Prostate gland (tissue), 2 donors: ENCODE measurements at places on chromosomes 5 and 9. TPM values are rescaled to one million over a fixed set of nuclear protein-coding genes. Genes with fewer than 3 reads are reported as not detected.

Gene SLC22A4
- total RNA-seq, result 5.5 TPM

Gene HAND1
- total RNA-seq, result not detected

Gene TMEFF1
- total RNA-seq, result 1.7 TPM

Gene KCNV2
- not detected for total RNA-seq

Gene ANKRD20A1
- total RNA-seq, result 2.2 TPM

Gene MSX2
- 7.1 TPM for total RNA-seq

Gene TICAM2
- 1.9 TPM for total RNA-seq

Gene C1QTNF3
- total RNA-seq, result 1.6 TPM

Gene ADRB2
- total RNA-seq, result 29.0 TPM

Gene FAM169A
- total RNA-seq, result 16.6 TPM

Gene PCDHGA1
- total RNA-seq, result 0.64 TPM

DNA sequence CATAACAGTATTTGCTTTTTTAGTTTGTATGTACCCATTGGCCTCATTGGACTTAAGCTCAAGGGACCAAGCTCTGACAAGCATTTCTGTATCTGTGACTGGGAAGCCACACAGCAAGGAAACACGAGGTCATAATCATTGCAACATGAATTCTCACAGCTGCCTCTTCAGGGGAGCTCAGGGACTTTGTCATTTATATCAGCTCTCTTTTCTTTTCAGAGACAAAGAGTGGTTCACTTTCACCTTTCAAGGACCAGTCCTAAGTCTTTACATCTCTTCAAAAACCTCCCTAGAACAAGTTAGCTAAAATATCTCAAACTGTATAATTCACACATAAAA, 58.6 kb downstream of the ADAMTS12 start:
- no peak for DNase-seq

DNA sequence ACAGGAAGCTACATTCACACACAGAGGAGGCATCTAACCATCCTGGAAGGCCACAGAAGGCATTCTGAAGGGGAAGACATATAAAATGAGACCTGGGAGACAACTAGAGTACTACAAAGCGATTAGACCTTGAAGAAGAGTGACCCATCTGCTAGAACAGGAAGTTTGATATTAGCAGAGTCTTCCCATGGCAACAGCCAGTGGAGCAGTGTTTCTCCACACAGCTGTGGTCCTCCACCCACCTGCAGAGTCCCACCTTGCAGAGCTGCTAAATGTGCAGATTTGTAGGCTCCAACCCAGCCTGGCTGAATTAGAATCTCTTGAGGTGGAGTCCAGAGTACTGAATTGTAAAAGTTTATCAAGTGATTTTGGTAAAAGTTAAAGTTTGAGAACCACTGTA, 267.0 kb downstream of the CETN3 start:
- no peak for DNase-seq

DNA sequence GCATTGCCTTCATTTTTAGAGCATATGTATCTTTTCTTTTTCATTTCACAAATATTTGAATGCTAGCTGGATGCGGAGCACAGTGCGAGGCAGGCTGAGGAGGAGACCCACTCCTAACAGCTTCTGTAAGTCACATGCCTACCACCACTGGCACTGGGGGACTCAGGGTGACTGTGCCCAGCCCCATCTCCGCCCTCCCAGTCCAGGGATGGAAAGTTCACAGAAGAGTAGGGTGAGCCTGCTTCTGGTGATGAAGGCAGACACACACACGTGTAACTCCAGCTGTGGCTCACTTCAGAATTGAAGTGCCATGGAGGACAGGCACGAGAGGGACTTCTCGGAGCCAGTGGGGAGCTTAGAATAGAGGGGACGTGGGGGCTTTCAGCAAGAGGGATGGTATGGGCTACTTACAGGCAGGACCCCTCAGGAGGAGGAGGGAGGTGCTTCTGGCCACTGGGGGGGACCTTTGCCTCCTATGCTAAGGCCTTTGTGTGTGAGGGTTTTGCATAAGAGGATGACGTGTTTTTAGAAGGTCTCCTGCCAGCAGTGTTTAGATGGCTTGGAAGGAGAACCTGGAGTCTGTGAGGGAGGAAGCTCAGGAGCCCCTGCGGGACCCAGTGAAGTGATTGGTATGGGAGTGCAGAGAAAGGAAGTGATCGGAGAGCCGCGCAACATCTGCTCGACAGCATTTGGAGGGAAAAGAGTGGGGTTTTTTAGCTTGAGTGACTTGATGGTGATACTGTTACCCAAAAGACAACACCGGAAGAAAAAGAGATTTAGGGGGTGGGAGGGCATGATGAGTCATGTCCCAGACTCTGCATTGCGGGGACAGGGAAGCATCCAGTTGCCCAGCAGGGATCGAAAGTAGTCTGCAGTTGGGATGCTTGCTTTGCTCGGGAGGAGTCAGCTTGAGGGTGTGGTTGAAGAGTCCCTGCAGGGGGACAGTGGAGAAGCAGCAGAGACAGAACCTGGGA, 163.5 kb upstream of the OTULINL start:
- DNase-seq, result no peak

- no peak for DNase-seq
Measured at GRCh38 chr5:32630867-32631491, 45.6 kb downstream of the SUB1 start.

DNA sequence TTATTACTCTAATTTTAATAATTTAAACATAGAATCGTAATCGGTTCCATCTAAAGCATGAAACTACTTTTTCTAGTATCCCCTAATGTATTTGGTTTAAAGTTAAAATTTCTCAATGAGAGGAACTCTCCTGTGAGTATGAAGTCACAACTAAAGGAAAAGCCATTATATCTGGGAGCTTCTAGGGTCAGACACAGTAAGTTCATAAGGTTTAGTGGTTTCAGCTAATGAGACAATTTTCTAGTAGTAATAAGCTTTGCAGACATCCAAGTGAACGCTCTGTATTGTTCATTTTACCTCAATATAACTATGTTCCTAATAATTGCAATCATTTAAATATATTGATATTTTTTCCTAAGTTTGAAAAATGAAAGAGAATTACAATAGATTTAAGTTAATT, 364.4 kb upstream of the CDH9 start:
- no peak for DNase-seq

DNA sequence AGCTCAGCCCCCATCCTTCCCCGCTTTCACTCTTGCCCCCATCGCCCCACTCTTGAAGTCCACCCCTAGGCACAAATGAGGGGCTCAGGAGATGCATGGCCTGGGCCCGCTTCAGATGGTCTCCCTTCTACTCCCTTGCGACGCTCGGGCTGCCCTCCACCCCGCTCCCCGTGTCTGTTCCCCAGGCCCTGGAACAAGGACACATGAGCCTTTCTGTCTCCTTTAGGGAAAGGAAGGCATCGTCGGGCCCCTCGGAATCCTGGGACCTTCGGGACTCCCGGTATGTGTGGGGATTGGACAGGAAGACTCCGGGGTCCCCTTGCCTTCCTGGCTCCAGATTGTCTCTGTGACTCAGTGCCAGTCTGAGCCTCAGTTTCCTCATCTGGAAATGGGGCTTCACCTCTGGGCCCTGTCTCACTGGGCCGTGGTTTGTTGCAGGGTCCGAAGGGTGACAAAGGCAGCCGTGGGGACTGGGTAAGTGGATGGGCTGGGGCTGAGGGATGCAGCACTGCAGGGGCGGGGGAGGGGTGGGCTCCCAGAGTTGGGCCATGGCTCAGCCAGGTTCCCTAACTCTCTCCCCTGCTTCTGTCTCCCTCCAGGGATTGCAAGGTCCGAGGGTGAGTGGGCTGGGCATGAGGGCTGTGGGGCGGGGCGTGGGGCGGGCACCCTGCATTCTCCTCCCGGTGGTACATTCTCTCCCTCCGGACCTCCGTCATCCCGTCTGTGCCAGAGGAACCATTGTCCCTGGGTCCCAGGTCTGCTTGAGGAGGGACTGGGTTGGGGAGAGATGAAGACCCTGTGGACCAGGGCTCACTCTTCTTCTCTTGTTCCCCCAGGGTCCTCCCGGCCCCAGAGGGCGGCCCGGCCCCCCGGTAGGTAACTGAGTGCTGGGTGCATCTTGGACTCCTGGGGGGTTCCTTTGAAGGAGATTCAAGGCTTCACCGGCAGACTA, 21.8 kb upstream of the ORM1 start:
- no peak for DNase-seq

DNA sequence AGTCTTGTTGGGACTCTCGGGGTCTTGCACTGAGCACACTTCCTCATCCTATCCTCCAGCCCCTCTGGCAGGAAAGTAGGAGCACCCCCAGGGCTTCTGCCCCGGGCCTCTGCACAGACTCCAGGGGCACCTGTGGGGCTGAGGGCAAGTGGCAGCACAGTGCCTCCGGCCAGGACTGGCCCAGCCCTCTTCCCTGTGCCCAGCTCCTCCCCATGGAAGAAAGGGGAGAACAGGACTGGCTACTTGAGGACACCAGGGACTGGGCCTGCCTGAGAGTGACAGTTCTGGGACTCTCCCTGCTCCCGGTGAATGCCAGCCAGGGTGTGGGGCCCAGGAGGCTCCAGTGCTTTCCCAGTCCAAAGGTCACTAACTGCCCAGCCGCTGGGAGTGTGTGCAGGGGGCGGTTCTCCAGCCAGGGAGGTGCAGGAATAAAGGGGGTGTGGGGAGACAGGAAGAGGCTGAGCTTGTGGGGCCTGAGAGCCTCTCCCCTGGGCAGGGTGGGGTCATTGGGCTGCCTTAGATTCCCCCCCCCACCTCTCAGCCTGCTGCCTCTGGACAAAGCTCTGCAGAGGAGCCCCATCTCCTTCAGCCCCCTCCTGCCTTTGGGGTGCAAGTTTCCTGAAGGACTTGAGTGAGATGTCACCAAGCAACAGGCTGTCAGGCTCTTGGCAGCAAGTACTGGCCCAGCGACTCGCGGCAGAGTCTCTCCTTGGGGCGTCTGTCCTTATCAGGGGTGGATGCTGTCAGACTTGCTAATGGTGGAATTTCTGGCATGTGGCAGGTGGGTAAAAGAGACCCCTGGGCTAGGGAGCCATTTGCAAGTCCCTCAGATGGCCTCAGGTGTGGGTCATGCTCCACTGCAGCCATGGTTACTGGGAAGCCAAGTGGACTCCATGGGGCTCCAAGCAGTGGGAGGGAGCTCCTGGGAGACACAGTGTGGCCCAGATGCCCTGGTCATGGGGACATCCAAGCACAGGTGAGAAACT, 19.1 kb upstream of the JADE2 start:
- peak; percentile 44 for DNase-seq

DNA sequence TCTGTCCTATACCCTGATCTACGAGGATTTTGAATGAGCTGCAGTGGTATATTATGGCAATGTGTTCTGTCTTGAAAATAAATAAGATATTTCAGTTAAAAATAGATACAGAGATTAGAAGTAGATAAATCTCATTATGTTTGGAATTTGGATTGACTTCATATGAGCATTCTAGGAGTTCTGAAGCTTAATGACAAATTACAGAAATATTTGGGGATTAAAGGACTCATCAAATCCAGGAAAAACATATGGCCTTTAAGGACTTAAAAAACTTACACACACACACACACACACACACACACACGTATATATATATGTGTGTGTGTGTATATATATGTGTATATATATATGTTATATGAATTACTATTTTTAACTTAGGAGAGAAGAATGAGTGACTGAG, 446.9 kb upstream of the CD180 start:
- no peak for DNase-seq

DNA sequence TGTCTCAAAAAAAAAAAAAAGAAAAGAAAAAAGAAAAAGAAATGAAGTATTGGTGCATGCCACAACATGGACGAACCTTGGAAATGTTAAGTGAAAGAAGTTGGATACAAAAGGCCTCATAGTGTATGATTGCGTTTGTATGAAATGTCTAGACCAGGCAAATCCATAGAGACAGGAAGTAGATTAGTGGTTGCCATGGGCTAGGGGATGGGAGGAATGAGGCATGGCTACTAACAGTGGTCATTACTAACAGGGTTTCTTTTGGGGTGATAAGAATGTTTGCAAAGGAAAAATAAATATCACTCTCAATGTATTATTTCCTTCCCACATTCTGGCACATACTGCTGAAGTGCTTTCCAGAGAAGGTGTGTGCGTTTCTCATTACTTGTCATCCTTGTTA, 44.1 kb downstream of the UGCG start:
- no peak for DNase-seq

GRCh38 chr5:14415024-14415697, 166.4 kb upstream of the OTULINL start:
- no peak for DNase-seq

DNA sequence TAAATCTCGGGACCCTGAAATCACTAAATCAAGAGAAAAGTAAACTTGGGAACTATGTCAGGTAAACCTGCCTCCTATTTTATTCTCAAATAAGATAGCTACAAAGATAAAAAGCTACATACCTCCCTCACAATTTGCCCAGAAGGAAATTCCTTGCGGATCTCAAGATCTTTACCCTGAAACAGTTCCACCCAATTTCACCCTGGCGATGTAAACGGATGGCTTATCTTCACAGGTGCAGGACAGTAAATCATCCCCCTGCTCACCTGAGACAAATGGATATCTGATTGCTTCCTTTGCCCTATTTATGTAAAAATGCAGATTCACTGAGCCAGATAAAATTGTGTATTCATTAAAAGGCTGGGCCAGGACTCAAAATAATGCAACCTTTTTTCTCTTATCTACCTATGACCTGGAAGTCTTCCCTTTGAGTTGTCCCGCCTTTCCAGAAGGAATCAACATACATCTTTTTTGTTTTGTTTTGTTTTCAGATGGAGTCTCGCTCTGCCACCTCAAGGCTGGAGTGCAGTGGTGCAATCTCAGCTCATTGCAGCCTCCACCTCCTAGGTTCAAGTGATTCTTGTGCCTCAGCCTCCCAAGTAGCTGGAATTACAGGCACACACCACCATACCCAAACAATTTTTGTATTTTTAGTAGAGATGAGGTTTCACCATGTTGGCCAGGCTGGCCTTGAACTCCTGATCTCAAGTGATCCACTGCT, 13.8 kb downstream of the TMEM267 start:
- DNase-seq, result no peak

DNA sequence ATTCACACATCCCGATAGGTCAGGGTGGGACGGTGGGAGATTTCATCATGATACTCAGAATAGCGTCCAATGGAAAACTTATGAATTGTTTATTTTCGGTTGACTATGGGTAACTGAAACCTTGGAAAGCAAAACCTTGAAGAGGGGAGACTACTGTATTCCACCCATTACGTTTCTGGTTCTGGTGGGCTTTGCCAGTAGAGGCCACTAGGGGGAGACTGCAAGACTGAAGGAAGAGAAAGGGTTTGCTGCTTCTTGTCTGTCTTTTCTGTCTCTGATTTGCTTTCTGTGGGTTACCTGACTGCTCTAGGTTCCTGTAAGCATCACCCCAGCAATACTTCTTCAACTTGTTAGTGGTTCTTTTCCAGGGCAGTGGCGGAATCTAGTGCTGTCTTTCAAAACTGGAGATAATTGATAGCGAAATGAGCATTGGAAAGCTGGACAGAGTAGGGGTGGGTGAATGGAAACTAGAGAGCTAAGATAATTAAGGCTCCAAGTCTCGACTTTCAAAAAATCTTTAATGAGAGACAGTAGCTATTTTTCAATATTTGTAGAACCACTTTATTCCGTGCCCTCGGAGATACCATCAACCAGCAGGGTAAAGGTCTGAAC, 27.0 kb downstream of the GRIN3A start:
- no peak for DNase-seq
